ENCODE measurements at places on chromosomes 7 and 10.

GRCh38 chr7:8590791-8591190, 157.4 kb downstream of the NXPH1 start:
- DNase-seq: no peak

DNA sequence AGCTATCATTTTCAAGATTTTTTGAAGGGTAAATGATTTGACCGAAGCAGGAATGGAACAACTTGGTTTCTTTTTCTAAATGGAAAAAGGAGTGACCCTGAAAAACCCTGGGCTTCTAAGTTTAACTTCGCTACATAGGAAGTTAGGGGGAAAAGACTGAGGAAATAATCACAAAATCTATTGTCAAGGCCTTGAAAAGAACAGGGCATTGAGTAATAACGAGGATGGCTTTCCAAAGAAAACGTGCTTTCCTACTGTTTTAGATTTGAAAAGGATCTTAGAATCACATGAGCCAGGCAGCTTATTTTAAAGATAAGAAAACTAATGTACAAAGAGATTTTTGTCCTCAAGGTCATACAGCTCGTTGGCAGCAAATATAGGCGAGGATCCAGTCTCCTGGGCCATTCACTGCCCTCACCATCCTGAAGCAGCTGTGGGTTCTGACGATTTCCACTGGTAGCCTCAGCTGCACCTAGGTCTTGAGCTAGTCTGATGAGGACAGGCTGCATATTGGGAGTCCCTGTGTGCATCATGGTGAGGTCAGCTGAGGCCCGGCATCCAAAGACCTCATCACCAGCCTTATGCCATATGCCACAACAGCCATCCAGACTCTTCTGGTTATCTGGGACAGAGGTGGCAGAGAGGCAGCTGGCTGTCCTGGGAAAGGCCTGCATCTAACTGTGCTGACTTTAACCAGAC, 384.7 kb upstream of the NRP1 start:
- no peak for DNase-seq

- DNase-seq: no peak
Measured at GRCh38 chr10:110317866-110318850, 13.4 kb upstream of the SMNDC1 start.

DNA sequence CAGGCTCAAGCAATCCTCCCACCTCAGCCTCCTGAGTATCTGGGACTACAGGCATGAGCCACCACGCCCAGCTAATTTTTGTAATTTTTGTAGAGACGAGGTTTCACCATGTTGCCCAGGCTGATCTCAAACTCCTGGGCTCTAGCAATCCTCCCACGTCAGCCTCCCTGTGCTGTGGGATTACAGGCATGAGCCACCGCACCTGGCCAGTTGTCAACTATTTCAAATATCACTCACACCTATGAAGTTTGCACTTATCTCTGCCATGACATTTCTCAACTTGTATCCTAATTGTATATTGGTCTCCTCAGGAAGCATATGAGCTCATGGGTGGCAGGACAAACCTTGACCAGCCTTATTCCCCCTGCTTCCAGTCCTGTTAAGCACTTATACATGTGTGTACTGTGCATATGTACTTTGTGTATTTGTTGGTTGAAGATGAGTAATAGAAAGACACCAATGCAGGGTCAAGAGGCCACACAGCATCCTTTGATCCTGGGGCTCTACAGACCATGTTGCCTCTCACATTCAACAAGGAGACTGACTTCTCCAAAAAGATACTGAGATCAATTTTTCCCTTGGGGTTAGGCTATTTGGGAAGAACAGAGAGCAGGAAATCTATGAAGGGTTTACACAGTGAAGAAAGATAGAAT, 82.2 kb downstream of the SLC16A9 start:
- DNase-seq: no peak
